Esophagus squamous epithelium (tissue), 5 donors: ENCODE measurements at places on chromosomes 4 and X.

DNA sequence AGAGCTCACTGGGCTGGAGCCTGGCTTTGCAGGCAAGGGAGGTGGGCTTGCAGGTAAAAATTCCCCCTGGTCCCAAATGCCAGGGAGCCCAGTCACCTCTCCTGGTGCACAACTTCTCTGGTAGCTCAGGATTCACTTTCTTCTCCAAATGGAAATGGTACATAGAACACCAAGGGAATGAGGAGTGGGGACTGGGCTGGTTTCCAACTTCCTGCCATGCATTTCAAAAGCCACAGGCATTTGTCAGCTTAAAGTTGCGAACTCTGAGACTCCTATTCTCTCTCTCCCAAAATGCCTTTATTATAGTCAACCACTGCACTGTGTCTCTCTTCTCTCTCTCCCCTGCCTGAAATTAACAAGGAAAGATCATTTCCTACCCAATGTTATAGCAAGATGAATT lies 177.3 kb downstream of the GRIA3 start:
- DNase-seq, result no peak

DNA sequence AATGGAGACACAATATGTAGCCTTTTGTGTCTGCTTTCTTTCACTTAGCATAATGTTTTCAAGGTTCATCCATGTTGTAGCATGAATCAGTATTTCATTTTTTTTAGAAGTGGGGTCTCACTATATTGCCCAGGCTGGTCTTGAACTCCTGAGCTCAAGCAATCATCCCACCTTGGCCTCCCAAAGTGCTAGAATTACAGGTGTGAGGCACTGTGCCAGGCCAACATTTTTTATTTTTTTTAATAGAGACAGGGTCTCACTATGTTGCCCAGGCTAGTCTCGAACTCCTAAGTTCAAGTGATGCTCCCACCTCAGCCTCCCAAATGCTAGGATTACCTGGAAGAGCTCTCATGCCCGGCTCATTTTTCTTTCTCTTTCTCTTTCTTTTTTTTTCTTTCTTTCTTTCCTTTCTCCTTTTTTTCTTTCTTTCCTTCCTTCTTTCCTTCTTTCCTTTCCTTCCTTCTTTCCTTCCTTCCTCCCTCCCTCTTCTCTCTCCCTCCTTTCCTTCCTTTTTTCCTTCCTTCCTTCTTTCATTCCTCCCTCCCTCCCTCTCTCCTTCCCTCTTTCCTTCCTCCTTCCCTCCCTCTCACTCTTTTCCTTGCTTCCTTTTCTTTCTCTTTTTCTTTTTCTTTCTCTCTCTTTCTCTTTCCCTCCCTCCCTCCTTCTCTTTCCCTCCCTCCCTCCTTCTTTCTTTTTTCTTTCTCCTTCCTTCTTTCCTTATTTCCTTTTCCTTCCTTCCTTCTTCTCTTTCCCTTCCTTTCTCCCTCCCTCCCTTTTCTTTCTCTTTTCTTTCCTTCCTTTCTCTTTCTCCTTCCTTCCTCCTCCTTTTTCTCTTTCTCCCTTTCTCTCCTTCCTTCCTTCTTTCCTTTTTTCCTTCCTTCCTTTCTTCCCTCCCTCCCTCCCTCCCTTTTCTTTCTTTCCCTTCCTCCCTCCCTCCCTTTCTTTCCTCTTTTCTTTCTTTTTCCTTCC lies 10.1 kb upstream of the RPL39 start:
- no peak for DNase-seq

DNA sequence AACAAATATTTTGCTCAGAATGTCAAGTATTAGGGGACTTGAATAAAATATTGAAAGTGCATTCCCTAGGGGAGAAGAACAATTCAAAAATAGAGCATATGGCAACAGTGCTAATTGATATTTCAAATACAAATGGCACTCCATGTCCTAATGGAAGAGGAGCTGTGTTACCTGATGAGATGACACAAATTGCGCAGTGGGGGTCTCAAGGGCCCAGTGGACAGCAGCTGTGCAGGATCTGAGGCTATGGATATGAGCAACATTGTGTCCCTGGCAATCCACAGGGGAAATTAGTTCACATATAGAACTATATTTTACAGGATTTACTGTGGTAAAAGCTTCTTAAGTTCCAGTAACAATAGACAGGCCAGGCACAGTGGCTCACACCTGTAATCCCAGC lies 17.4 kb upstream of the USP46 start:
- no peak for DNase-seq

DNA sequence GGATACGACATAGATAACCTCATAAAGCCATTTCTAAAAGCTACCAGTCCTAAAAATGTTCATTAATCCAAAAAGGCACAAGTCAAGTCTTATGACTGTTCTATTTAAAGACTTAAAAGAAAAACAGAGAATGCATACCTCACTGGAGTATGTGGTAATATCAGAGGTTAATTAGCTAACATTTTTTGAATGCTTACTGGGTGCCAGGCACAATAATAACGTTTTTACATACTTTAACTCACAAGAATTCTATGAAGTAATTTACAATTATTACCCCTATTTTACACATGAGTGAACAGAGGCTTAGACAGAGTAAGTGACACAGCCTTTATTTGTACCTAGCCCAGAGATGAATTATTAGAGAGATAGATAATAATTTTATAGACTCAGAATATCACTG lies 207.5 kb downstream of the PDGFC start:
- DNase-seq, result no peak

DNA sequence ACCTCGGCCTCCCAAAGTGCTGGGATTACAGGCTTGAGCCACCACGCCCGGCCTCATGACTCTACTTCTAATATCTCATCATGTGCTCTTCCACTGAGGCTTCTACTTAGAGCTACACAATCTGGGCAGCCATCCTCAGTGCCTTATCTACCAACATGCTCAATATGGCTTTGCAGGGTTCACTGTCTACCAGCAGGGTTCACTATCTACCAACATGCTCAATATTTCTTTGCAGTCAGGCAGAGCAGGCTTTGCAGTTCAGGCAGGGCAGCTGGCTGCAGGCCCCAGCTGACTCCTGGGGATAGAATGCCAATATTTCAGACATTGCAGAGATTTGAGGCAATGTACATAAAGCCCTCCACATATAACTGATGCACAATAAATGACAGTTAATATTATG lies 47.5 kb downstream of the PKD2 start:
- no peak for DNase-seq

- DNase-seq, result no peak
Observed at GRCh38 chrX:11437642-11438379, 144.6 kb downstream of the AMELX start.

- no peak for DNase-seq
Observed at GRCh38 chr4:184503869-184504300, 29.5 kb upstream of the IRF2 start.

- no peak for DNase-seq
Observed at GRCh38 chr4:15003401-15003890, 1.2 kb downstream of the CPEB2 start.

- no peak for DNase-seq
Observed at GRCh38 chr4:113183032-113183605, 133.7 kb downstream of the ANK2 start.

- no peak for DNase-seq
Observed at GRCh38 chr4:122329876-122330565, 48.8 kb upstream of the ADAD1 start.
